BJ (cell line): ENCODE measurements at places on chromosomes 7 and 10.

GRCh38 chr7:22783421-22783820 is 39.2 kb downstream of the TOMM7 start:
- DNase-seq = no peak

DNA sequence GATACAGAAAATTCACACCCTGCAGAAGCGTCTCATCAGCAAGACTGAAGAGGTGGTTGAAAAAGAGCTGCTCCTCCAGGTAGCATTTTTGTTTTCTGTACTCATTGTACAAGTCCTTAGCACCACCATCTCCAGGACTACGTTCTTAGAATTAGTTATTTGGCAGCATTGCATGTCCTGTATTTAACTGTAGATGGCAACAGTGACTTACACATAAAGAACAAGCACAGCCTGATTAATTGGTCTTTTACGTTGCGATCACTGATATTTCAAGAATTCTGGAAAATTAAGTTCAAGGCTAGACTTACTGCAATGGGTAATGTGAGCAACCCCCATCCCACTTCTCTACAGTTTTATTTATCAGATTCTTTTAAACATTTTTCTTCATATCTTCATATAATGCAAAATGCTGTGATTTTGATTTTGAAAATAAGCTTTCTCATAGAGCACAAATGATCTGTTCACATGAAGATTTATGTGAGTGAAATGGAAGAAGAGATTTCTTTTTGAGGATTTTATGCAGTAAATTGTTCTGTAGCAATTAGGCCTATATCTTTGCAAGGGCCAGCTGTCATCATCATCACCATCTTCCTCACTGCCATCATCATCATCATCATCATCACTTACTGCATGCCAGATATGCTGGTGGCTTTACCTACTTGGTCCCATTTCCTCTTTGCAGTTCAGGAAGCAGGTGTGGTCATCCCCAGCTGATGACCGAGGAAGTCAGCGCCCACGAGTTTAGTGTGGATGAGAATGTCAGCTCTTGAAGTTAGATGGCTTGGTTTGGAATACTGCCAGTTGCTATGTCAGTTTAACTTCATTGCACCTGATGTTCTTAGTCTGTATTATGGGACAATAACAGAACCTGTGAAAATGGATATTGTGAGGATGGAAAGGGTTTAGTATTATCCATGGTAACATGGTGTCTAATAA is 53.4 kb downstream of the CFAP58 start:
- peak; percentile 9 for DNase-seq

- no peak for DNase-seq
Observed at GRCh38 chr7:107959527-107959898, 43.4 kb downstream of the LAMB1 start.

DNA sequence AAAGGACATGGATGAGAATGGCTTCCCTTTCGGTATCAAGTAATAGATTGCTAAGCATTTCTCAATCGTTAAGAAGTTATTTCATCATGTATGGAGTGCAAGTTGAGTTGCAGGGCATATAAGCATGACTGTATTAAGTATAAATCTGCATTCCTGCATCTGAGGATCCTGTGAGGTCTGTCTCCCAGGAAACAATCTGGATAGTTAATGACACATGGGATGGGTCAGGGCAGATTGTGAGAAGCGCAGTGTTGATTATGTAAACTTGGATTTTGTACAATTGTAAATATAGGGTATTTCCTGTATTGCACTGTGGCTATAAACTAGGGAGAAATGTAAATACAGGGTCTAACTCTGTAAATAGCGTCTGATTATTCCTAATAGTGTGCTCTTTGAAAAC is 102.6 kb downstream of the PLXDC2 start:
- no peak for DNase-seq

- DNase-seq = no peak
Observed at GRCh38 chr10:99595236-99595635, 25.0 kb downstream of the SLC25A28 start.

- DNase-seq = no peak
Observed at GRCh38 chr10:66964946-66965345, 39.1 kb downstream of the LRRTM3 start.

DNA sequence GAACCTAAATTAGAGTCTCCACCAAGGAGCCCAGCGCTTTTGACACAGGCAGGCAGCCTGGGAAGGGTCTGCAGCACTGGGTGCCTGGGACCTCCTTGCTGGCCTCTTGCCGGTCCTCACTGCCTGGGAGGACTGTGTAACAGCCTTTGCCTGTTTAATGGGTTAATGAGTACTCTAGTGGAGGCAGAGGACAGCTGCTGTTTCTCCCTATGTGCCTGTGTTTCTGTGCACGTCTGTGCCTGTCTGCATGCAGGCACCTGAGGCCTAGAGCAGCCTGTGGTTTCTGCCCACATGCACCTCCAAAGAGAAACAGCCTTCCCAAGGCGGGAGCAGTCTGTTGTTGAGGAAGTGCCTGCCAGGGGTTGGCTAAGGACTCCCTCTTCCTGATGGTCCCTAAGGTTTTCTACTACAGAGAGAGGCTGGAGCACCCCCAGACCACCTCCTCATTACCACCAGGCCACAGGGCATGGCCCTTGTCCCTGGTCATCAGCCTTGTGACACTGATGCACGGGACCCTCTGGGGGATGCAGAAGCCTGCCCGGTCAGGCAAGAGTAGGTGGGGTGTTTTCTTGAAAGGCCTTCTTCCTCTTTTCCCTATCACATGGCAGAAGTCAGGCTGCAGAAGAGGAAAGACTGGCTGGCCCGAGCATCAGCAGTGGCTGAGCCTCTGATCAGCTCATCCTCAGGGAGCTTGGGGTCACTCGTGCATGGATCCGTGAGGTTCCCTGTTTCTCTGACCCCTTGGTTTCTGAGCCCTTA is 14.2 kb downstream of the SLC29A3 start:
- no peak for DNase-seq

GRCh38 chr7:27688056-27688455 is 25.4 kb upstream of the HIBADH start:
- no peak for DNase-seq

- DNase-seq = no peak
Observed at GRCh38 chr10:69814251-69814650, 12.5 kb downstream of the COL13A1 start.

- no peak for DNase-seq
Observed at GRCh38 chr7:2843191-2843685, 870 bp downstream of the GNA12 start.

DNA sequence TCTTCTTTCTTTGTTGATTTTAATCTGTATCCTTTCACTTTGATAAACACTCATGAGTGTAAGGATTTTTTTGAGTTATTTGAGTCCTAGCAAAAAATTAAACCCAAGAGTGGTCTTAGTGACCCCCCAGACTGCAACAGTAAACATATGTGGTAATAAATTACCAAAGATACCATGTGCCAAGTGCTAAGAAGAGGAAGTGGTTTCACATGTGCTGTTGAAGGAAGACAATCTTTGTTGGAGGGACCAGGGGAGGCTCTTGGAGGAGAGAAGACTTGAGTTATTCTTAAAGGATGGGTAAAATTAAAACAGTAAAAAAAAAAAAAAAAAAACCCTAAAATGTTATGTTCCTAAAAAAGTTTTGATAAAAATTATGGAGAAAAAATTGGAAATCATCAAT is 150.2 kb downstream of the SEC23IP start:
- DNase-seq = no peak

GRCh38 chr7:78473021-78473420 is 674.4 kb downstream of the PHTF2 start:
- DNase-seq = no peak

- DNase-seq = no peak
Observed at GRCh38 chr10:70335246-70335613, 47.2 kb downstream of the LRRC20 start.

GRCh38 chr7:115728518-115728917 is 302.0 kb downstream of the TFEC start:
- DNase-seq = no peak

GRCh38 chr7:23334482-23335056 is 35.4 kb downstream of the MALSU1 start:
- DNase-seq = peak; percentile 92

DNA sequence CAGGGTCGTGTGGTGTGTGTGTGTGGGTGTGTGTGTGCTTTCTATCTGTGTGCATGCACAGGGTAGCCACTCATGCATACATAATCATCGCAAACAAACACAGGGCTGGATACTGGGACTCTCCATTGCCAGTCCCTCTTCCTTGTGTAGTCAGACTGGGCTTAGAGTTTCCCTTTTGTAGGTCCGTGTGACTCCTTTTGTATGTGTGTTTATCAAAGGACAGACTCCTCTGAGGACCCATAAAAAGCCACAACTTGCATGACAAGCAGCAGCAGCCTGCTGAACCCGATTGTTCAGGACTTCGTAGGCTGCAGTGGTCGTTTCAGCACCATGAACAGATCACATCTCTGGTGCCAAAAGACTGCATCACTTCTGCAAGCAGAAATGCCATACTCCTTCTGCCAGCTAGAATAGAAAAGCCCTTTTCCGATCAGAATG is 895 bp downstream of the VSTM2A start:
- DNase-seq = no peak

GRCh38 chr7:79528421-79528820 is 75.0 kb upstream of the MAGI2 start:
- no peak for DNase-seq

DNA sequence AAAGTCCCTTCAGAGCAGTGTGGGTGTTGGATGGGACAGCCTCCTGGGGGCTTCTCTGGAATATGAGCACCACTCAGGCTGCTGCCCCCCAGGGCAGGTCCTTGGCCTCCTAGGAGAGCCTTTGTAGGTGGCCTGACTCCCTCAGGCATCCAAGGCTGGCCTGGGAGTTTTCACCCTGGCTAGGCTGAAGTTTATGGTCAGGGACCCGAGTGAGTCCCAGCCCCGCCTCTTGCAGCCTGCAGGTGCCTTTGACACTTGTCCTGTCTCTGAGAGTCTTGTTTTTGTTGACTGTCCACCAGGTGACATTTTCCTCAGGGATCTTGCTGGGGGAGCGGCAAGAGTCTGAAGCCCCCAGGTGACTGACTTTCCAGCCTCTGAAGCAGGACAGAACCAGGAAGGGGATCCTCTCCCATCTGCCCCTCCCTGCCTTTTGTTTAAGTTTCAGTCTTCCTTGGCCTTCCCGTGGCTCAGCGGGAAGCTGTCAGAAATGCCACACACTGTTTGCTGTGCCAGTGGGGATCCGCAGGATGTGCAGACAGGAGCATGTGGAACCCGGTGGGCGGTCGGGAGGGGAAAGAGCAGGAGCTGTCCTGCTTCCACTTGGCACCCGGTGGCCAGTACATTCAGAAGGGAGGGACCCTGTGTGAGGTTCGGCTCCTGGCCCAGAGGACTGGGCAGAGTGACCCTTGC is 59.5 kb downstream of the LRRC18 start:
- no peak for DNase-seq

DNA sequence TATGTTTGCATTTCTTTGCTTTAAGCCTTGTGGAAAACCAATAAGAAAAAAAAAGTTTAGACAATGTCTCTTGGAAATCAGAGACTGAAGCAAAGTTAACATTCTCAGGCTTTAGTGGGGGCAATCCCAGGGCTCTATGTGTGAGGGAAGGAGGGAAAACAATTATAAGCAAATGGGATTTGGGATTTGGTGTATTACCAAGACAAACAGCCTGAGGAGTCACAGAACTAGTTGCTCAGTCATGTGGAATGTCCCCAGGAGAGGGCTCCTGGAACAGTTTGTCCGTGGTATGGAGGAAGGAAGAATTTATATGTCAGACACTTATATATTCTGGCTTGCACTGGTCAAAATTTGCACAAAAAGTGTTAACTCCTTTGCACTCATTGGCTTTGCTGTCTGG is 562.9 kb upstream of the TPK1 start:
- no peak for DNase-seq

- no peak for DNase-seq
Observed at GRCh38 chr10:93604146-93604545, 3.1 kb upstream of the RBP4 start.

GRCh38 chr10:86064931-86065662 is 301.5 kb downstream of the GRID1 start:
- DNase-seq = no peak

GRCh38 chr7:129843978-129844840 is 108.6 kb downstream of the UBE2H start:
- no peak for DNase-seq

DNA sequence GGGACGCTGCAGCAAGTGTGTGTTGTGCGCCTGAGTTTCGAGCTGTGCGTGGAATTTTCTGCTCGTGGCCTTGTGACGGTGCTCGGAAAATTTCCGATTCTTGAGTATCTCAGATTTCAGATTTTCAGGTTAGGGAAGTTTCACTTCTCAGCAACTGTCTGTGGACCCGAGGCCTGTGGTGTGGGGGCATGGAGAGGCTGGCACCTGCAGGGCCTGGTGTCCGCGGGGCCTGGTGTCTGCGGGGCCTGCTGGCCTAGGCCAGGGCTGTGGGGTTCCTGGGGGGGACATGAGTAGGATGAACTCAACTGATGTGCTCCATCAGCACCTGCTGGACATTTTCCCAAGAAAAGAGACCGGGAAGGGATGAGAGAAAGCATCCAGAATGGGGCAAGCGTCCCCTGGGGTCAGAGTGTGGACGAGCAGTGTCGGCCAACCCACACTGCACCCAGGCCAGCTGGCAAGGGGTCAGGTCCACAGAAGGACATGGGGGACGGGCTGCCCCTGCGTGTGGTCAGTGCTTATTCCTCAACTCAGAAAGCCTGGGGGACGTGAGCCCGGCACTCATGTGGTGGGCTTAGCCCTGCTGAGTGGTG is 31.3 kb upstream of the SHH start:
- no peak for DNase-seq

DNA sequence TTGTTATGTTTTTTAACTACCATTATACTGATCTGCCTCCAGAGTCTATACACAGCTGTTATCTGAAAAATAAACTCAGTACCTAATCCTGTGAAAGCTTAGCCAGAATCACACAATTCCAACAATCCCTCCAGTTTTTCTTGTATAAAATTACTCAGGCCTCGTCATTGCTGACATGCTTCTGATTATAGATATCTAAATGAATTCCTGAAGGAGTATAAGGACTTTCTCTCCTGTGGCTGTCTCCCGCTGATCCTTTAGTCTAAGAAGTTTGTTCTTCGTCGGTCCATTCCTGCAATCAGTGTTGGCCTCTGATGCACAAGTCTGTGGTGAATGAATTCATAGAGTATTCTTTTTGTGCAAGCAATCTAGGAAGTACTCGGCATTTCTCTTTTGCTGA is 288.9 kb upstream of the SEMA3C start:
- no peak for DNase-seq

- DNase-seq = no peak
Observed at GRCh38 chr7:79619216-79619615, 165.7 kb upstream of the MAGI2 start.

GRCh38 chr7:2956076-2956475 is 87.6 kb downstream of the CARD11 start:
- no peak for DNase-seq
